Stimulated activated CD4-positive, alpha-beta T cell treated with anti-CD3 and anti-CD28 coated beads, Interleukin-4, amount 100 ng/mL, for 4 hours (primary cell): ENCODE measurements at places on chromosomes 6 and 20.

- DNase-seq = no peak
These were observed 85.2 kb upstream of the PHACTR3 start for GRCh38 chr20:59518881-59519706.

DNA sequence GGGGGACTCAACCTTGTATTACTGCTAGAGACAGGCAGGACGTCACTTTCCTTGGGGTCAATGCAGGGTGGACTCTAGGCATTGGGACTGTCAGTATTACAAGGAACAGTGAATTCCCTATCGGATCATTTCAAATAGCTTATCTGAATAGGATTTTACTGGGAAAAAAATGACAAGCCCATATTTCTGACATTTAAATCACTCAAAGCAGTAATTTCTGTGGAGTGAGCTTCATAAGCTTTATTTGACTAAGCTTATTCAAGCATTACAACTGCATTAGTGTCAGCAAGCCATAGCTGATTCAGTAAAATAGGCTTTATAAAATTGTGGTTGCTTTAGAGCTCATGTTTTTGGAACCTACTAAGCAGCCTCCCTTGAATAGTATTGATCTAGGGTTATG is 44.3 kb downstream of the TRDN start:
- no peak for DNase-seq

DNA sequence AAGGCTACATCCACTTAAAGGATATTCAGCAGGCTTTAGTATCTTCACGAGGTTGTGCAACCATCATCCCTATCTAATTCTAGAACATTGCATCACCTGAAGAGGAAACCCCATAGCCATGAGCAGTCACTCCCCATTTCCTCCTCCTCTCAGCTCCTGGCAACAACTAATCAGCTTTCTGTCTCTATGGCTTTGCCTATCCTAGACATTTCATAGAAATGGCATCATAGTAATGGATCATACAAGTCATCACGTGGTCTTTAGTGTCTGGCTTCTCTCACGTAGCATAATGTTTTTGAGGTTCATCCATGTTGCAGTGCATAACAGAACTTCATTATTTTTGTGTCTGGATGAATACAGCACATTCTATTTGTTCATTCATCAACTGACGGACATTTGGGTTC is 20.5 kb downstream of the SNAI1 start:
- DNase-seq = no peak

- DNase-seq = no peak
These were observed 24.1 kb upstream of the SERPINB1 start for GRCh38 chr6:2865694-2866151.

GRCh38 chr20:31691646-31692275 is 30.9 kb downstream of the BCL2L1 start:
- DNase-seq = no peak

- DNase-seq = no peak
These were observed 20.3 kb downstream of the TBPL1 start for GRCh38 chr6:133973109-133973971.

DNA sequence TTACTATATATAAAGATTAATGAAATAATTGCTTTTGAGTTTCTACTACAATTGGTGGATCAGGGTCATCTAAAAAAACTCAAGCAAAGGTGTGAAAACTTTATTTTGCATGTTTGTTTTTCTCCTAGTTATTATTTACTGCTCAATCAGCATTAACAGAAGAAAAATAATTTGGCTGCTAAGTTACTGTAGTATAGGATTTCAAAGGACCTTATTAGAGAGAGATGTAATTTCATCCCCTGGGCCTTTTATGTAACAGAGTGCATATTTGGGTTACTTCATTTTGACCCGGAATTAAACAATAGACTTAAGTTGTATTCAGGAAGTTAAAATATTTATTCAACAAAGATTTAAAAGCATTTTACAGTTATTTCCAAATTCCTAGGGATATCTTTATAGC is 49.8 kb downstream of the EYA4 start:
- no peak for DNase-seq

GRCh38 chr6:56618050-56618449 is 24.6 kb downstream of the DST start:
- no peak for DNase-seq

GRCh38 chr6:139647841-139648240 is 273.4 kb upstream of the CITED2 start:
- DNase-seq = no peak
